Foreskin fibroblast (primary cell): ENCODE measurements at places on chromosomes 3 and 15.

DNA sequence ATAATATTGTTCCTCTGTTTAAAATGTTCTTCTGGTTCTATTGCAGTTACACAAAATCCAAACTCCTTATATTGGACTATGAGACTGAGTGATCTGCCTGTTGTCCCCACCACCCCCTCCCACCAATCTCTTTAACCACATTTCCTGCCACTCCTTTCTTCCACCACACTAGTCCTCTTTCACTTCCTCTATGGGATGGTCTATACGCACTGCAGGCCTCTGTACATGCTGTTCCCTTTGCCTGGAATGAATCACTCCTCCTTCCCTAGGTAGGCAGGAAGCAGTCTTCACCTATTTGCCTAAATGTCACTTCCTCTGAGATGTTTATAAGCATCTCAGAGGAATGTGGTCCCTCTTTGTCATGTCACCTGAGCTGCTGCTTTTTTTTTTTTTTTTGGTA lies 4.0 kb downstream of the MAP2K1 start:
- DNase-seq, result no peak

DNA sequence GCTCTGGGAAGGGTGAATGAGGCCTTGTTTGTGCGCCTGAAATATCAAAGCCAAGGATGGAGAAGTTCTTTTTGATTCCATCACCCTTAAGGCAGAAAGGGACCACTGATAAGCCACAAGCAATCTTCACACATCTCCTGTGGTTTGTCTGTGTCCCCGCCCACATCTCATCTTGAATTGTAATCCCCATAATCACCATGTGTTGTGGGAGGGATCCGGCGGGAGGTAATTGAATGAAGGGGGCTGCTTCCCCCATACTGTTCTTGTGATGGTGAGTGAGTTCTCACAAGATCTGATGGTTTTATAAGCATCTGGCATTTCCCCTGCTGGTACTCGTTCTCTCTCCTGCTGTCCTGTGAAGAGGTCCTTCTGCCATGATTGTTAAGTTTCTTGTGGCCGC lies 329.6 kb upstream of the RGMA start:
- no peak for DNase-seq

- peak; percentile 1 for DNase-seq
Measured at GRCh38 chr15:100241572-100242482, 99.9 kb downstream of the ADAMTS17 start.

- DNase-seq, result no peak
Measured at GRCh38 chr3:64030741-64031140, 7.4 kb upstream of the PSMD6 start.

DNA sequence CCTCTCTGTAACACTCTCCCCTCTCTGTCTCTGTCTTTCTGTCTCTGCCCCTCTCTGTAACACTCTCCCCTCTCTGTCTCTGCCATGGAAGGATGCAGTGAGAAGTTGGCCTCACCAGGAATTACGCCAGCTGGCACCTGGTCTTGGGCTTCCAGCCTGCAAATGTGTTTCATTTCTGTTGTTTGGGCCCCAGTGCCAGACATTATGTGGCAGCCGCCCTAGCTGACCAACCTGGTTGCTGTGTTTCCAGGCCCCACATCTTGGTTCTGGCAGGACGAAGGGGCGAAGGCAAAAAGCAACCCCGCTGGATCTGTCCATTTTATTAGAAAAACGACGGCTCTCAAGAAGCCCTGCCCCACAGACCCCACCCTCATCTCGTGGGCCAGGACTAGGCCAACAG lies 5.2 kb upstream of the ZXDC start:
- no peak for DNase-seq
